ENCODE measurements at places on chromosomes 7 and 10.

GRCh38 chr7:51263631-51264484 lies 52.8 kb downstream of the COBL start:
- DNase-seq: no peak

DNA sequence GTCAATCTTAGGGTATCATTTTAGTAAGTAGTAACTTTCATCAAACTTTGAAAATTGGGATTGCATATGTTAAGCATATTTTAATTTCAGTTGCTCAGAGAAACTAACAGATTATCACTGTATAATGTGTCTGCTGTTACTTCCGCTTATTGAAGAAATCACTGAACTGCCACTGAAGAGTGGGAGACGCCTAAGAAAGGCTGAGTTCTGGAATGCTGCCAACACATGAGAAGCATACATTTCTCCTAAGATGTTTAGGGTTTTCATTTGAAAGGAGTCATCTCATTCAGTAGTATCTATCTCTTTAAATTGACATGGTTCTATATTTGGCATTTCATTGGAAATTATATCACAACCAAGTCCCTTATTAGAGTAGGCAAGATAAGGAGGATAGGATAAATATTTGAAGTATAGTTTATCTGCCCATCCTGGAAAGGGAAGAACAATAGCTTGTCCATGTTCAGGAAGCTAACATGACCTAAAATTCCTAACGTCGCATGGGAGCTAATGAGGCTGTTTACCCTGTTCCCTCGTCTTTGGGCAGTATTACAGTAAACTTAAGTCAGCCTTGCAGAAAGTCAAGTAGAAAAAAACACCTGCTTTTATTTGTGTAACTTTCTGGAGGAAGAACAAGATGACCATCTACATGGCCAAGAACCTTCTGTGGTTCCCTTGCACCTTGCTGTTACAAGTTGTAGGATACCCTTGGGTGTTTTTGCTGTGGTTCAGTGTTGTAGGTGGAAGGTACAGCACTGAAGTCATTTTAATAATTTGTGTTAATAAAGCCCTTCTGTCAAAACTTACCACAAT lies 67.3 kb downstream of the NHLRC2 start:
- DNase-seq: no peak

GRCh38 chr10:23918090-23918723 lies 290.7 kb upstream of the KIAA1217 start:
- DNase-seq: no peak

DNA sequence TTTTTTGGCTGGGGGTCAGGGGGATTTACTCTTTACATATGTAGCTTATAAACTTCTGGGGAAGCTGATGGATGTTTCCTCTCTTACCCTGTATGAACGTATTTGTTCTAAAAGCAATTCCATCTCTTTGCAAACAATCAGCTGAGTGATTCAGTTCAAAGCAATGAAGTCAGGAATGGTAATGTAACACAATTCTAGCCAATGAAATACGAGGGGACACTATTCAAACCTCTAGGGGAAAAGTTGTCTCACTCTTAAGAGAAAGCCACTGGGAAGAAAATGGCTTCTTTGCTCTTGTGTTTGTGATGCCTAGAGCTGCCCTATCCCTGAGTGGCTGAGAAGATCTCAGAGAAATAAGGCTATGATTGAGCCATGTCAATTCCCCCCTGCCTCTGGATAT lies 134.8 kb upstream of the SEMA3C start:
- no peak for DNase-seq

DNA sequence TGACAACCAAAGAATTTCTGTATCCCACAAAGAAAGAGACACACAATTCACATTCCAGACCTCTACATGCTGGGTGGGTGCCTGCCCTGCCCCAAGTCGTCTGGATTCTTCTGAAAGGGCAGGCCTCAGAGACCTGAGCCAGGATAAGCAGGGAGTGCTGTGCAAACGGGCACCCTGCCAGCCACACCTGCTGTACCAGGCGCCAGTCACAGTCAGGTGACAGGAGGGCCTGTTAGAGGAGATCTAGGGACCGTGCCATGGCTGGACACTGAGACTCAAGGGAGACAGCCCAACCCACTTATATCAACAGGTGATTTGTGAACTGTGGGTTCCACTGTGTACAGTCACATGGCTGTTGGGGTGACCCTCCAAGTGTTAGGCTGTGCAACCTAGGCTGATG lies 103.1 kb upstream of the AFAP1L2 start:
- DNase-seq: no peak

- no peak for DNase-seq
Measured at GRCh38 chr10:51744235-51745000, 45.0 kb upstream of the CSTF2T start.

- no peak for DNase-seq
Measured at GRCh38 chr7:44671069-44671468, 64.6 kb downstream of the OGDH start.

GRCh38 chr7:31892099-31892829 lies 177.9 kb downstream of the PDE1C start:
- DNase-seq: no peak

GRCh38 chr7:77184463-77184862 lies 15.2 kb downstream of the FGL2 start:
- DNase-seq: no peak

- no peak for DNase-seq
Measured at GRCh38 chr7:158010961-158011693, 576.5 kb downstream of the PTPRN2 start.
